SW 1271 (cell line): ENCODE measurements at places on chromosomes 7 and 10.

GRCh38 chr7:127904670-127904985 lies 126.6 kb downstream of the LRRC4 start:
- DNase-seq, result no peak

GRCh38 chr7:50317221-50317678 lies 12.7 kb downstream of the IKZF1 start:
- no peak for DNase-seq

- no peak for DNase-seq
These were observed 6.6 kb upstream of the PDLIM1 start for GRCh38 chr10:95297402-95297801.

DNA sequence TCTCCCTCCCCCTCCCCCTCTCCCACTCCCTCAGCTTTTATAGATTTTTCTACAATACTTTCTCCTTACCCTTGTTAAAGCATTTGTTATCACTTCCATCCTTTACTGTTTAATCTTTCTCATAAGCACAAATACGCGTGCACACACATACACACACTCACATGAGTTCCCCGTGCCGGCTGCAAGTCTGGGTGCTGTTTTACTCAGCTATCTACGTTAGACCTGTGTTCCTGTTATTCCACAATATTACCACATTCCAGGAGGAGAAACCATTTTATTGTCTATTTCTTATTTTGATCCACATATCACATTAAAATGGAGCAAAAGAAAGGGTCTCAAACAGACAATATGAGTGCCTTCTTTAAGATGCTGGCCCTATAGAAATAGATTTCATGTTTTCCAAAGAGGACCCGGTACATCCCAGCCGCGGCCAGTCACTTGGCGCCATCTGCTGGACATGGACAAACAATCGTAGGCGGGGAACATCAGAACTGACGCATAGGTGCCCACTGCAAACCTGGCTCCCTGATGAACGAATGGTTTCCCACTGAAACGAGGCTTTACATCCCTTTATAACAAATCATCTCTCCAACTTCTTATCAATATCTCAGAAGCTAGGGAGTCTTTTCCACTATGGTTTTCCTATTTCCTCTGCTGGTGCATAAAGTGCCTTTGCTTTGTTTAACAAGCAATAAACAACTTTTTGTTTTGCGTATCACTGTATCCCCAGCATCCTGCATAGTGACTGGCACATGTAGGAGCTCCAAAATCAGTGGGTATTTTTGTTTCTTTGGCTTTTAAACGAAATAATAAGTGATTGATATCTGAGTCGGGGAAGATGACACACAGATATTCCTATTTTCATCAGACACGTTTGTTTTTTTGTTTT lies 25.2 kb upstream of the OPTN start:
- peak; percentile 47 for DNase-seq

GRCh38 chr7:126957443-126957842 lies 295.3 kb downstream of the GRM8 start:
- no peak for DNase-seq

DNA sequence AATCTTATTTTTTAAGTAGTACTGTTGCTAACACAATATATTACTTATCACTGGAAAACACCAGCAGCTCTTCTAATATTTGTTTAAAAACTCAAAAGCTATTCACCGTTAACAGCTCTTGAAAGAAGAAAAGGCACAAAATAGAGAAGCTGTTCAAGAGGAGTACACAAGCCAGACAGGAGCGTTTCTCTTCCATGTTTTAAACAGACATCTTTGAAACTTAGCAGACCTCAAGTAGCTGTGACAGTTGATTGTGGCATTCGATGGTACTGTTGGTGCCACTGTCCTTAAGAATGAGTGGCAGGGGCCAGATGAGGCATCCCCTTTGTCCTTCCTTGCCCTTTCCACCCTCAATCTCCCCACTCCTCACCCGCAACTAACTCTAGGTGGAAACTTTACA lies 81.6 kb upstream of the PRR15 start:
- DNase-seq, result no peak

GRCh38 chr10:129937351-129937751 lies 26.7 kb downstream of the EBF3 start:
- DNase-seq, result no peak

DNA sequence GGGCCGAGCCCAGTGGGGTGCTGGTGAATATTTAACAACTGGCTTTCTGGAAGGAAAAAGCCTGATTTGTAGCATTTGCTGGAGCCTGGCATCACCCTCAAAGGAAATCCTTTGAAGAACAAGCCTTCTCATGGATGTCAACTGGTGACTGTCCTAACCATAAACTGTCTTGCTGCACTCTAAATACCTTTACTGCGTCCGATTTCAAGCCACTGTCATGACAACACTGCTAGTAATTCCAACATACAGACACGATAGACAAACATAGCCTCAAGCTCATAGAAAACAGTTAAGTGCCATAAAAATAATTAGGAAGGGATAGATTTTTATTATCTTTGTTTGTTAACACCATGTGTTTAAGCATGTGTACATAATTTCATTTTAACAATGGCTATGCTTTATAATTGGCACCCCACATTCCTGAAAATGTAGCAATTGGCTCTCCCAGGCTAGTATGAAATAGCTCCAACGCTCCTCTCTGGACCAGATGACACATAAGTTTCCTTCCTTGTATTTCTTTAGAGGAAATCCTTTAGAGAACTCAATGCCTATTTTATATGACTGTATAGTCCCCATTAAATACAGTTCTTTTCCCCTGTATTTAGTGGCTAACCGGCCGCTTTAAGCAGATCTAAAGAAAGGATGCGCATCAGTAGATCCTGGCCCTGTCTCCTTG lies 273.4 kb downstream of the PRPF18 start:
- no peak for DNase-seq
